ENCODE measurements at places on chromosomes 16 and 17.

- H3K4me1 ChIP-seq: peaks cover 25% of the 10 kb centered on the region
- no peak overlapping the region for H3K27ac ChIP-seq
- peaks cover 9% of the 10 kb centered on the region for H3K36me3 ChIP-seq
- no peak for DNase-seq
- H3K4me3 ChIP-seq: no peak overlapping the region
- peaks cover 2% of the 10 kb centered on the region for H3K27me3 ChIP-seq
Measured at GRCh38 chr17:73546114-73546513, 98.1 kb downstream of the SDK2 start.

DNA sequence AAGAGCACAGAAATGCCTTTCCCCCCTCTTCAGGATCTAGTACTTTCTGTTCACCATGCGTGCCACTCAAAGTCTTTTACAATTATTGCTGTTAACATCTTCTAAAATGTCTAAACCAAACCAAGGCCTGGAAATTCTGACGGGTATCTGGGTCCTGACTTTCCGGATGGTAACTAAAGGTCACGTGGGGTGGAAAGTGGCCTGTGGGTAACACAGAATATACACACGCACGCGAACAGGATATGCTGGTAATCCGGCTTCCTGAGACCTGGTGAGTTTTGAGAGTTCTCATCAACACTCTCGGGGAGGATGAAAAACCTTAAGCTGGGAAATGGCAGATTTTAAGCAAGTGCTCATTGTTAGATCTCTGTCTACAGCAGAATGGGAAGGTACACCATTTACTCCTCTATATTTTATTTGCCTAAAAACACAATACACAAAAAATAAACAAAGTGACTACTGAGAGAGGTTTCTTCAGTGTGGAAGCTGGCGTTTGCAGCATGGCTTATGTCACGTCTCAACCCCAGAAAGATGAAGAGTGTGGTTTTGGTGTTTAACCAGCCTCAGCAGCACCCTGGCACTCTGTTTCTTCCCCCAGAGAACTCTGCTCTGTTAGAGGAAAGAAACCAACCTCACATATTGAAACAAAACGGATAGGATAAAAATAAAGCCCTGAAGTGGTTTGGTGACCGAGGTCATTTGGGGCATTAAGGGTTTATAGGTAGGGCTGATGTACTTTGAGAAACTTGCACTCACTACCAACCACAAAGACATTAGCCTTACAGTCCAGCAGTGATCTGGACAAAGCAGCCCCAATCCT is 37.3 kb downstream of the SMG6 start:
- peak; percentile 48 for DNase-seq
- peak overlapping the region; percentile 76 for H3K4me3 ChIP-seq
- H3K27me3 ChIP-seq: no peaks in the 10 kb centered on the region
- peak overlapping the region; percentile 99 for H3K27ac ChIP-seq
- peaks cover 15% of the 10 kb centered on the region for H3K4me1 ChIP-seq
- peaks cover 8% of the 10 kb centered on the region for H3K36me3 ChIP-seq

GRCh38 chr17:62665599-62665998 is 38.1 kb downstream of the MRC2 start:
- DNase-seq: no peak
- no peaks in the 10 kb centered on the region for H3K4me1 ChIP-seq
- H3K27ac ChIP-seq: no peak overlapping the region
- peaks cover 1% of the 10 kb centered on the region for H3K36me3 ChIP-seq

DNA sequence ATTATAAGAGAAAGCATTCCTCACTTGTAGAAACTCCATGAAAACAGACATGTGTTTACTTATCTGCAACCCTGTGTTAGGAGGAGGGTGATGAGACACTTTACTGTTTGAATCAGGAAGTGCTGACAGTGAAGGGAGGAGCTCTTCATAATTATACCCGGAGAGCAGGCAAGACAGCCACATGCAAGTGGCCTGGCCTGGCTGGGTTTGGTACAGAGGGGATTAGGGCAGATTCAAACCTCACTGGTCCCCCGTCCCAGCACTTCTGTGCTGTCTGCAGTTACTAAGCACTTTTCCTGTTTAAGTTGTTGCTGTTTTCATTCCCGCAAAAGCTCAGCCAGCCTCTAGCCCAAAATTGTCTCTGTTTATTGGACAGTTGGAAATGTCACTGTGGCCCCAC is 78.5 kb downstream of the WWOX start:
- no peaks in the 10 kb centered on the region for H3K27me3 ChIP-seq
- no peak overlapping the region for H3K27ac ChIP-seq
- H3K4me3 ChIP-seq: no peak overlapping the region
- H3K36me3 ChIP-seq: peaks cover 14% of the 10 kb centered on the region

GRCh38 chr17:79651266-79651665 is 40.4 kb upstream of the RBFOX3 start:
- DNase-seq: no peak
- H3K27me3 ChIP-seq: peaks cover 27% of the 10 kb centered on the region
- H3K36me3 ChIP-seq: peaks cover 4% of the 10 kb centered on the region
- H3K4me3 ChIP-seq: no peak overlapping the region

DNA sequence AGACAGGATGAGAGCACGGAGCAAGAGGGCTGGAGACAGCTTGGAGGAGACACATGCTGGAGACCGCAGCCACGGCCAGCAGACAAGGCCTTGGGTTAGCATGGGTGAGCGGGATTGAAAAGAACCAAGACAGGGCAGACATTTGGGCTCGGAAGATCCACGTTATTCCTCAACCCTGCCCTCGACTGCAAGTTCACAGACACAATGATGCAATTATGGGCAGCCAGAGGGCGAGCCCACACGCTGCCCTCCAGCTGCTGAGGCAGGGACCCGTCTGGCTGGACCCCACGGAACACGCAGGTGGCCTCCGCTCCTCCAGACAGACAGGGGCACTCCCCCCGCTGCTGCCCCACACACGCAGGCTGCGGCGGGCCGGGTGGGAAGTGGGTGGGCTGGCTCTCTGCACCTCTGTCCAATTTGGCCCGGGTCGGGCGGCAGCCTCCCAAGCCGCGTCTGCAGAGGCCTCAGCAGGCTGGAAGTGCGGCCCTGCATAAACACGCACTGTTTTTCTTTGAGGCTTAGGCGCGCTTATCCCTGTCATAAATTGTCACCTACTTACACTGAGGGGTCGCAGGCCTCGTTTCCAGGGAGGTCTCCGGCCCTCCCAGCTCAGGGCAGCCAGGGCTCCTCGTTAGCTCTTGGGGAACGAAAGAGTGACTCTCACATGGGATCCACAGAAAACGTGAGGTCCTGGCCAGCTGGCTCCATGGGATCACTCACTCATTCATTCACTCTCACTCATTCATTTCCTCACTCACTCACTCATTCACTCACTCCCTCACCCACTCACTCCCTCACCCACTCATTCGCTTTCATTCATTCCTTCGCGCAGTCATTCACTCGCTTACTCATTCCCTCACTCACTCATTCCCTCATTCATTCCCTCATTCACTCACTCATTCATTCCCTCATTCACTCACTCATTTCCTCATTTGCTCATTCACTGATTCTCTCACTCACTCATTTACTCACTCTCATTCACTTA is 303.9 kb downstream of the C16orf95 start:
- no peaks in the 10 kb centered on the region for H3K36me3 ChIP-seq
- no peak overlapping the region for H3K4me3 ChIP-seq
- H3K27ac ChIP-seq: no peak overlapping the region
- no peak for DNase-seq
- no peaks in the 10 kb centered on the region for H3K4me1 ChIP-seq

- H3K27ac ChIP-seq: no peak overlapping the region
- H3K4me3 ChIP-seq: no peak overlapping the region
- H3K4me1 ChIP-seq: peaks cover 6% of the 10 kb centered on the region
- peaks cover 39% of the 10 kb centered on the region for H3K36me3 ChIP-seq
- no peak for DNase-seq
Measured at GRCh38 chr17:39562395-39562794, 45.3 kb downstream of the NEUROD2 start.

DNA sequence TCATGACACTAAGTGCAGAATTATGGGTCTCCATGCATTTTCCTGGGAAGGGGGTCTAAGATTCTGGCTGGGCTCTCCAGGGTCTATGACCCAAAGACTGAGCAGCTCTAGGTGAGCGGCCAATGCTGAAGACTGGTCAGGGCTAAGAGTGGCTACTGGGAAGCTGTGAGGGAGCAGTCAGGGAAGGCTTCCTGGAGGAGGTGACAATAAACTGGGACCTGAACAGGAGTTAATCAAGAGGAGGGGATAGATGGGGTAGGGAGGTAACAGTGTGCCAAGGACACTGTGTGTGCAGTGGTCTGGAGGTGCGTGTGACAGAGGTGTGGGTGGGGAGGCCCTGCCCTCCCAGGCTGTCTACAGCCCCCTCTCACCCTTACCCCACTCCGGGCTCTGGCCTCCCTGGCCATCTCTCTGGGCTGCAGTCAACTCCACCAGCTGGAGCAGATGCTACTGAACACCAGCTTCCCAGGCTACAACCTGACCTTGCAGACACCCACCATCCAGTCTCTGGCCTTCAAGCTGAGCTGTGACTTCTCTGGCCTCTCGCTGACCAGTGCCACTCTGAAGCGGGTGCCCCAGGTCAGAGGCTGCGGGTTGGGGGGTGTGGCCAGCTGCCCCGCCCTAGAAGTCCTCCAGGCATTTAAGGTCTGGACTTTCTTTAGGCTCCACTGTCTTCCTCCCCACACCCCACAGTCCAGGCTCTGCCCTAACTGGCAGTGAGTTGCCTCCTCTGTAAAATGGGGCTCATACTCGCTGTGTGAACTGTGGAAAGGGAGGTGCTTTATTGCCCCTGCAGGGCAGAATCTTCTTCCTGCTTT is 20.4 kb downstream of the ADGRG5 start:
- peaks cover 41% of the 10 kb centered on the region for H3K36me3 ChIP-seq
- H3K27me3 ChIP-seq: no peaks in the 10 kb centered on the region
- peaks cover 13% of the 10 kb centered on the region for H3K4me1 ChIP-seq
- H3K27ac ChIP-seq: peak overlapping the region; percentile 50
- no peak overlapping the region for H3K4me3 ChIP-seq
- DNase-seq: no peak

DNA sequence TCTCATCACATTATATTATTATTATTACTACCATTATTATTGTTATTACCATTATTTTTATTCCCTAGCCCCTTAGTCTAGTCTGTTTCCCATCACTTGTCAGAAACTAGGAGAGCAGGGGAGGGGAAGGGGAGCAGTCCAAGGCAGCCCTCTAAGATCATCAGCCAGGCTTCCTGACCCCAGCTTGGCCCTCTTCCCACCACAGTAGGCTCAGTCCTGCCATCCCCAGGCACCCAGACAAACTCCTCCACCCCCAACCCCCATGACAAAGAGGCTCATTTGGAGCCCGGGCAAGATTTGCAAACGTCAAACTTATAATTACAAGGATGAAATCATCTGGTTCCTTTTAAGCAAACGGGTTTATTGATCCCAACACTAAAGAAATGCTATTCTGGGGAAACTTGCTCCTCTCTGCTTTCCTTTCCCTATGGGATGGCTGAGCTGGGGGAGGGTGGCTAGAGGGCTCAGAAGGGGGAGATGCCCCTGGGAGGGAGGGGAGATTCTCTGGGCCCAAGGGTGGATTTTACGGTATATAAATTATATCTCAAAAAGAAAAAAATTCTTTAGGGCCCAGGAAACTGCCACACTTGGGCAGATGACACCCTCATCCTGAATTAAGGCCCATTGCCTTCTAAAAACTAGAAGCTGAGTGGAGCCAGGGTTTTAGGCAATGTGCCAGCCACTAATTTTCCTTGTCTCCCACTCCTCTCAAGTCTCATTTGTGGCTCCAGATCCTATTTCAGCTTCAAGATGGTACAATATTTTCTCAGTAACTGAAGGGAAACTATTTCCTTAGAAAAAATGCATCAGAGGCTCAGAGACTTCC is 4.4 kb upstream of the CBFB start:
- no peak overlapping the region for H3K4me3 ChIP-seq
- peaks cover 3% of the 10 kb centered on the region for H3K27me3 ChIP-seq
- H3K27ac ChIP-seq: no peak overlapping the region
- no peak for DNase-seq
- H3K36me3 ChIP-seq: no peaks in the 10 kb centered on the region

GRCh38 chr16:4663465-4663776 is 29.9 kb upstream of the NUDT16L1 start:
- no peak for DNase-seq
- H3K27me3 ChIP-seq: no peaks in the 10 kb centered on the region
- peaks cover 4% of the 10 kb centered on the region for H3K36me3 ChIP-seq
- H3K4me3 ChIP-seq: no peak overlapping the region

- H3K36me3 ChIP-seq: no peaks in the 10 kb centered on the region
- DNase-seq: no peak
- H3K4me3 ChIP-seq: no peak overlapping the region
- no peaks in the 10 kb centered on the region for H3K4me1 ChIP-seq
Measured at GRCh38 chr16:80202831-80203413, 337.9 kb upstream of the DYNLRB2 start.

DNA sequence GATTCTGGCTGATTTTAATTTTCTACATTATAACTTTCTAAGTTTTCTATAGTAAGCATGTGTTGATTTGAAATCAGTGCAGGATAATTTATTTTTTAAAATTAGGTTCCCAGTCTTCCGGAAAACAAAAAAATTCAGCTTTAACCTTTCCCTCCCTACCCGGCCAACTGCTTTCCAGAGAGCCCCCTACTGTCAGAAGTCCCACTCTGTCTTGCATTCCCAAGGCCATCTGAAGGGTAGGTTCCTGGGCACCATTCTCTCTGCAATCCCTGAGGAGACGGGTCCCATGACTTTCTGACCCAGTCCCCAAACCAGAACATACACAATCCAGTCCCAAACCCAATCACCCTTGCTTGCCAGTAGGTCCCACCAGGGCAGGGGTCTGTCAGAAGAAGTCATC is 200.3 kb downstream of the CYLD start:
- H3K27ac ChIP-seq: no peak overlapping the region
- DNase-seq: no peak
- H3K27me3 ChIP-seq: peaks cover 3% of the 10 kb centered on the region
- H3K36me3 ChIP-seq: no peaks in the 10 kb centered on the region
- no peaks in the 10 kb centered on the region for H3K4me1 ChIP-seq

- no peak for DNase-seq
- no peaks in the 10 kb centered on the region for H3K36me3 ChIP-seq
- peak overlapping the region; percentile 89 for H3K27ac ChIP-seq
- H3K27me3 ChIP-seq: no peaks in the 10 kb centered on the region
Measured at GRCh38 chr17:63843910-63844677, 1.6 kb upstream of the SMARCD2 start.

DNA sequence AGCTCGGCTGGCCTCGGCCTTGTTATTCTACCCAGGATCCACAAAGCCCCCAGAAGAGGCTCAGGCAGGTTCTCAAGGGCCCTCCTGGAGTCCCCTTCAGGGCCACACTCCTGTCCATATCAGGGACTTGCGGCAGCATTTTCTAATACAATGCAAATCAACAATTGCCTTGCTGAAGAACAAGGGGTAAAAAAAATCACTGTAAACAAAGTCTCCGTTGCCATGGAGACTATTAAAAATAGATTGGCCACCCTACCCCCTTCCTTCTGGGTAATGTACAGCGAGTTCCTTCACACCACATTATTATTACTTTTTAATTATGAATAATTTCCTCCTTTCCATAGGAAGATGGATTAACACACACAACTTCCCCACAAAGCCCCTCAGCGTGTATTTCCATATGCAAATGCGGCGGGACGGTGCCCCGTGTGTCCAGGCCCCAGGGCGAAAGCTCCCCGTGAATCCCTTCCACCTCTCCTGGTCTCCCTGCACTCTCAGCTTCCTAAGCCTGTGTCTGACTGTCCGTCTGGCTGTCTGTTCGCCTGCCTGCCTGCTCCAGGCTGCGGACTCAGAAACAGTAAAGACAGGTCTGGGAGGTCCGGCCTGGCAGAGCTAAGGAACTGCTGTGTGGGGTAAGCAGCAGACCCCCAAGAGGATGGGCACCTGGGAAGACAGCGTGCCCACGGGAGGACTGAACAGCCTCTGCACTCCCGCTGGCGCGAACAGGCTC is 196.6 kb downstream of the RBFOX3 start:
- no peaks in the 10 kb centered on the region for H3K4me1 ChIP-seq
- H3K27ac ChIP-seq: no peak overlapping the region
- H3K36me3 ChIP-seq: no peaks in the 10 kb centered on the region
- H3K4me3 ChIP-seq: no peak overlapping the region
